ENCODE measurements at places on chromosomes 3 and 15. TPM values are rescaled to one million over a fixed set of nuclear protein-coding genes. Genes with fewer than 3 reads are reported as not detected.

DNA sequence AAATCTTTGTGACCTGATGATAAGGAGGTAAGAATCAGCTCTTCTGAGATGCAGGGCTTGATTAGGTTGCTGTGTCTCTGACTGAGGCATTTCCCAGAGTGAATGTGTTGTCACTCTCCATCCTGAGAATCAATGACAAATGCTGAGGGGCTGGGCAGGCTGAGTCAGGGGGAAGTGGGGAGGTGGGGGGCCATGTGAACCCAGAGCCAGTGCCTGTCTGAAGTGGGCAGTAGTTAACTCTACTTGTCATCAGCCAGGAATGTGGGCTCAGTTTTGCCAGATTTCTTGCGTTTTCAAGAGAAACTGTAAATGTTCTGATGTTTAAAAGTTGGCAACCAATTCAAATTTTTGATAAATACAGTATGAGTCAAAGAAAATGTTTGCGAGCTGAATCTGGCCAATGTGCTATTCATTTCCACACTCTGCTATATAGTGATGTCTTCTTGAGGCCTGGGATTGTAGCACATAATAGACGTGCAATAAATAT lies 3.1 kb upstream of the BNC1 start:
- no peak overlapping the region for H3K4me3 ChIP-seq
- H3K27me3 ChIP-seq, result peaks cover 30% of the 10 kb centered on the region
- no peaks in the 10 kb centered on the region for H3K4me1 ChIP-seq

DNA sequence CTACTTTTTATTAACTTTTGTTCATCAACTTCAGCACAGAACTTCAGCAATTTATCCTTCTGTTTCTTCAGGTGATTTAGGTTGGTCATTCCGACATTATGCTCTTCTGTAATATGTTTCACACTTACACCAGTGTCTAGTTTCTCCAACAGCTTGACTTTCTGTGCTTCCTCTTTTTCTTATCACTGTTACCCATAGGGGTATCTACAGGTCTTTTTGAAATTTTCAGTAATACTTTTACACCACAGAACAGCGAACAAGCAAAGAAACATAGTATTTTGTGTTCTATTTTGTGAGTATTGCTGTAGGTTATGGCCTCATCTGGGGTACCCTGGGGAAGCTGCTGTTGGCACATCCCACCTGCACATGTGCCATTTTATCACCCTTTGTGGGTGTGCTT lies 260.7 kb downstream of the NSUN3 start:
- H3K4me1 ChIP-seq, result no peaks in the 10 kb centered on the region
- no peak for DNase-seq
- no peaks in the 10 kb centered on the region for H3K36me3 ChIP-seq
- H3K27me3 ChIP-seq, result no peaks in the 10 kb centered on the region

- no peaks in the 10 kb centered on the region for H3K27me3 ChIP-seq
- H3K4me3 ChIP-seq, result no peak overlapping the region
- no peaks in the 10 kb centered on the region for H3K36me3 ChIP-seq
- no peak for DNase-seq
- H3K4me1 ChIP-seq, result no peaks in the 10 kb centered on the region
Observed at GRCh38 chr15:83561661-83562060, 92.3 kb upstream of the ADAMTSL3 start.

GRCh38 chr3:98735761-98736269 lies 27.3 kb upstream of the ST3GAL6 start:
- DNase-seq, result no peak
- peak overlapping the region; percentile 96 for H3K4me3 ChIP-seq
- H3K36me3 ChIP-seq, result no peaks in the 10 kb centered on the region
- H3K4me1 ChIP-seq, result peaks cover 5% of the 10 kb centered on the region
- no peak overlapping the region for H3K27ac ChIP-seq

DNA sequence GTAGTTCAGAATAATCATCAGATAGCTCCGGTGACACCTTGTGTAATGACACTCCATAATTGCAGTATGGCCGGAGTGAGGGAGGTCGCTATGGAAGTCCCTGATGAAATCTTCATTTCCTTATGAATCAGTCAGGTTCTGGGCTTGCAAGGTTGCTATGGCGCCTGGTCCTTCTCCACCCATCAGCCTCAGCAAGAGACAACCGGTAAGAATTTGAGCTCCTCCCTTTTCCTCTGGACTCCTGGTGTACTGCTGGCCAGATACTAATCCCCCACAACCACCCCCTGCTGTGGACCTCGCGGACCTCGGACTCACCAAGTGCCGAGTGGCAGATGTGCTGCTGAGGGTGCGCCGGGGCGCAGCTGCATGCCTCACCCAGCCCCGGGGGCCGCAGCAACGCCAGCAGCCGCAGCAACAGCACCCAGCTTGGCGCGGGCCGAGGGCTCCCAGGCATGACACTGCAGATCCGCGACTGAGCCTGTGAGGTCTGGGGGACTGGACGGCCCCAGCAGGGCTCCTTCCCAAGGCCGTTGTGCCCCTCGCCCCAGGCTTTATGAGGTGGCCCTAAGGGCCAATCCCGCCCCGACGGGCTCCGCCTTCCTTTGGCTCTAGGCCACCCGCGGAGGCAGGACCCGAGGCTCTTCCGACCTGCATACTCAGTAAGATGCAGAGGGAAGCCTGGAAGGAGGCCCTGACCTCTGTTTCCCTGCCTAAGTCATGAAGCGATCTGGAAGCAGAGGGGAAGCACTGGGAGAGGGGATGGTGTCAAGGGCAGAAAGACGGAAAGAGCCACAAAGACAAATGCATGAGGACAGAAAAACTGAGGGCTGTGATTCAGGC lies at the start of gene TIMP4:
Gene TIMP4, minus strand, starts transcription at position 526 of the 840 bp plus-strand sequence. Its CDS starts 72 bp downstream, at position 454.
- peak within 1 kb of the TSS; percentile 56 for H3K4me3 ChIP-seq
- H3K4me1 ChIP-seq, result peaks cover 34% of the 10 kb centered on the region
- no peaks in the 10 kb centered on the region for H3K27me3 ChIP-seq

DNA sequence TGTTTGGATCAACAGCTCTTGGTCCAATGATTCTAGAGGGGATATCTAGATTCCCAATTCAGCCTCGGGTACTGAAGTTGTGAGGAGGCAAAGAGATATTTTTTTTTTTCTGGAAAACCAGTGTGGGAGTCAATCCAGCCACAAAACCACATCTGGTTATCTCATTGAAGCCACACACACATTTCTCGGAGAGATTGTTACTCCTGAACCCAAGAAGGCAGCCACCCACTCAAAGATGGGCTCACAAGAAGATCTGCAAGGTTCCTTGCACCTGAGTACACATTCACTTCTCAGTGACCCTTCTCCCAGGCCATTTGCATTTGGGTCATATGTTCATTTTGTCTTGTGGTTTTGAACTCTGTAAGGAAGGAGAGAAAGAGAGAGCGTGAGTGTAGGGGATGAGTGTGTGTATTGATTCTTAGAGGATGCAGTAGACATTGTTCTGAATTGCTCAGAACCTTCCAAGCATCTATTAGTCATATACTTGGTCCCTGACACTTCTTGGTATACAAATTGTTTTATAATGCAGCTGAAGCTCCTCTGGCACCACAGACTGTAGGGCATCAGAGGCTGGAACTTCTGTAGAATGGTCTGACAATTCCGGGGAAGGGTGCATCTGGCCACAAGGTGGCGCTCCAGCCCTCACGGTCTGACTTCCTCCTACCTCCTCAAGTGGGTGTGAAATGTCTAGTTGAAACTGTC lies 39.3 kb upstream of the TRA2B start:
- no peak overlapping the region for H3K4me3 ChIP-seq
- H3K4me1 ChIP-seq, result no peaks in the 10 kb centered on the region
- H3K27me3 ChIP-seq, result no peaks in the 10 kb centered on the region
- no peaks in the 10 kb centered on the region for H3K36me3 ChIP-seq
- peak; percentile 68 for DNase-seq

DNA sequence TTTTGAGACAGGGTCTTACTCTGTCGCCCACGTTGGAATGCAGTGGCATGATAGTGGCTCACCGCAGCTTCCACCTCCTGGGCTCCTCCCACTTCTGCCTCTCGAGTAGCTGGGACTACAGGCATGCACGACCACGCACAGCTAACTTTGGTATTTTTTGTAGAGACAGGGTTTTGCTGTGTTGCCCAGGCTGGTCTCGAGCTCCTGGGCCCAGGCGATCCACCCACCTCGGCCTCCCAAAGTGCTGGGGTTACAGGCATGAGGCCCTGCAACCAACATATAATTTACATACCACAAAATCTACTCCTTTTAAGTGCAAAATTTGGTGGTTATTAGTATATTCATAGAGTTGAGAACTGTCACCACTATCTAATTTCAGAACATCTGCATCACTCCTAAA lies 31.7 kb downstream of the CCDC14 start:
- H3K27ac ChIP-seq, result no peak overlapping the region
- peaks cover 57% of the 10 kb centered on the region for H3K36me3 ChIP-seq
- H3K27me3 ChIP-seq, result no peaks in the 10 kb centered on the region
- no peak for DNase-seq
- H3K4me3 ChIP-seq, result no peak overlapping the region
- no peaks in the 10 kb centered on the region for H3K4me1 ChIP-seq

- no peak overlapping the region for H3K4me3 ChIP-seq
- H3K27me3 ChIP-seq, result no peaks in the 10 kb centered on the region
- no peak for DNase-seq
- H3K27ac ChIP-seq, result no peak overlapping the region
Observed at GRCh38 chr3:27796365-27796875, 74.3 kb upstream of the EOMES start.

DNA sequence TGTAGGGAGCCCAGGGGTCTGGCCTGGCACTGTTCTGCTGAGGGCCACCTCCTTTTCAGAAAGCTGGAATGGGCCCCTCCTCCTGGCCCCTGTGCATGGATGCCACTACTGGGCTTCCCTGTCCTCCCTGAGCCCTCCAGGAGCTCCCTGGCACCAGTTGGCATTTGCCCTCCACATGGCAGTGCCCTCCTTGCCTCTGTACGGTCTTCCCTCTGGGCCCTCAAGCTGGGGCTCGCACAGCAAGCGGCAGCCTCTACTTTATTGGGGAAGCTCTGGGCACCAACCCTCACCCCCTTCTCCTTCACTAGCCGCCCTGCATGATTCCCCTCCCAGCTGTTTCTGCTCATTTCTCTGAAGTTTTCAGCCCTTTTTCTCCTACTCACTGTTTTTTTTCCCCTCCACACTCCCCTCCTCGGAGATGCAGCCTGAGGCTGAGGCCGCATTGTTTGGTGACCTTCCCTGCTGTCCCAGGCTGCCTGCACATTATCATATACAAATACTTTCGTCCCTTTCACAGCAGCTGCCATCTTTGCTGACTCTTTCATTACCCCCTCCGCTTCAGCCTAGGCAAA lies 127.3 kb downstream of the EEFSEC start:
- no peak overlapping the region for H3K4me3 ChIP-seq
- no peaks in the 10 kb centered on the region for H3K27me3 ChIP-seq
- no peaks in the 10 kb centered on the region for H3K36me3 ChIP-seq
- no peak for DNase-seq

- H3K36me3 ChIP-seq, result no peaks in the 10 kb centered on the region
- DNase-seq, result no peak
- H3K27me3 ChIP-seq, result no peaks in the 10 kb centered on the region
- no peaks in the 10 kb centered on the region for H3K4me1 ChIP-seq
- no peak overlapping the region for H3K27ac ChIP-seq
Observed at GRCh38 chr3:60760145-60760544, 491.1 kb downstream of the FHIT start.

DNA sequence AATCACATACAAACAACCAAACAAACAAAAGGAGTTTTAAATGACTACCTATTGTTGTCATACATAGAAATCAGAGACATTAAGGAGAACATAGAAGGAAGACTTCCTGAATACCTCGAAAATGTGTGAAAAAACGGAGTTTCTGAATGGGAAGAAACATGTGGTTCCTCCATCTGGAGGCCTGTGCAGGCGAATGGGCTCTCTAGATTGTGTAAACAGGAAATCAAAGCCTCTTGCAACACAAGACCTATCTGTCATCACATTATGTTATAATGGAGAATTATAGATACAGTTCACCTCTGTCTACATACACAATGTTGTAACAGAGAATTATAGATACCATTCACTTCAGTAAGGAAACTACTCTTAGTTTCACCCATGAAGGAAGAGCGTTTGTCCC lies 44.1 kb downstream of the RUBCN start:
- no peak for DNase-seq
- peaks cover 30% of the 10 kb centered on the region for H3K36me3 ChIP-seq
- H3K27me3 ChIP-seq, result no peaks in the 10 kb centered on the region
- no peak overlapping the region for H3K4me3 ChIP-seq

DNA sequence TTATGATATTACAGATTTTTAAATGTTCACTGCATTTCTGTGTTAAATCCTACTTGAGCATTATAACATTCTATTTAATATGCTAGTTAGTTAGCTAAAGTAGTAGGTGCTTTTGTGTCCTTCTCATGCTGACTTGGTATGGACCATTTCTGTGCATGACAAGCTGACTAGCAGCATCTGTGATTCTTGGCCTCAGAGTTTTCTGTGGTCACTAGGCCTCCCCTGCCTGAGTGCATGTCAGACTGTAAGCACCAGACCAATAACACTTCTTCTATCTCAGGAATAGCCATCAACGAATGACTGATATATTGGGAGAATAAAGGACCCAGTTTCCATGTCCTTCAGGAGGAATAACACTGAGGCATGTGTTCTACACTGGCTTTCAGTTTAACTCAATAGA lies 22.6 kb upstream of the SLC7A14 start:
- H3K4me1 ChIP-seq, result no peaks in the 10 kb centered on the region
- no peak overlapping the region for H3K4me3 ChIP-seq
- no peak overlapping the region for H3K27ac ChIP-seq

- no peak overlapping the region for H3K27ac ChIP-seq
- no peak for DNase-seq
- H3K4me1 ChIP-seq, result no peaks in the 10 kb centered on the region
- H3K36me3 ChIP-seq, result no peaks in the 10 kb centered on the region
- H3K27me3 ChIP-seq, result no peaks in the 10 kb centered on the region
- no peak overlapping the region for H3K4me3 ChIP-seq
Observed at GRCh38 chr3:177992993-177993970, 543.0 kb upstream of the KCNMB2 start.

DNA sequence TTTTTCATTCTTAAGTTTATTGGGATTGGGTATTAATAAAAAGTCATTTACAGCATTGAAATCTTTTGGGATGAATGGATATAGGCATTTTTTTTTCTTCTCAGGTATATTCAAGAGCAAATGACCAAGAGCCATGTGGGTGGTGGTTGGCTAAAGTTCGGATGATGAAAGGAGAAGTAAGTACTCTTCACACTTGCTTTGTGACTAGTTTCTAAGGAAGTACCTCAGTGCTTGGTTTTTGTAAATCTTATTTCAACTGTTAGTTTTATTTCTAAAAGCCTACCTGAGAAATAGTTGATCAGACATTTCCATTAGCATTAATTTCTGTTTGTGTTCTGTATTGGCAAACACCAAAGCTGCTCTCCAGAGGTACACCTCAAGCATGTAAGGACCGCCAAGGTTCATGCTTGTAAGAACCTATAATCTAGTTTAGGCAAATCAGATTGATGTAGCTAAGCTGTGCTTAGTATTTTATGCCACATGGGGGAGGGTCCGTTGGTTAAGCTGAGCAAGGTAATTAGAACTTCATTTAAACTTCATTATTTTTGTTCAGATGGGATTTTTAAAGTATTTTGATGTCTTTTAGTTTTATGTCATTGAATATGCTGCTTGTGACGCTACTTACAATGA lies 35.4 kb downstream of the FXR1 start:
- DNase-seq, result no peak
- no peak overlapping the region for H3K4me3 ChIP-seq
- H3K27me3 ChIP-seq, result no peaks in the 10 kb centered on the region
- H3K4me1 ChIP-seq, result no peaks in the 10 kb centered on the region
- H3K36me3 ChIP-seq, result peaks cover 23% of the 10 kb centered on the region

The SMCO1 gene
- polyA plus RNA-seq, result 105 TPM

The RASGRP1 gene
- 0.04 TPM for polyA plus RNA-seq

The CHL1 gene
- 1.3 TPM for polyA plus RNA-seq

The SEMA5B gene
- polyA plus RNA-seq, result 5.5 TPM

The CPEB1 gene
- polyA plus RNA-seq, result 0.12 TPM

The SH3BP5 gene
- 8.7 TPM for polyA plus RNA-seq

The TRPM1 gene
- polyA plus RNA-seq, result 0.25 TPM

The P2RY14 gene
- polyA plus RNA-seq, result 2.9 TPM

Data from heart left ventricle (tissue), 16 donors.